AG04449 (cell line): ENCODE measurements at places on chromosomes 6 and 20.

DNA sequence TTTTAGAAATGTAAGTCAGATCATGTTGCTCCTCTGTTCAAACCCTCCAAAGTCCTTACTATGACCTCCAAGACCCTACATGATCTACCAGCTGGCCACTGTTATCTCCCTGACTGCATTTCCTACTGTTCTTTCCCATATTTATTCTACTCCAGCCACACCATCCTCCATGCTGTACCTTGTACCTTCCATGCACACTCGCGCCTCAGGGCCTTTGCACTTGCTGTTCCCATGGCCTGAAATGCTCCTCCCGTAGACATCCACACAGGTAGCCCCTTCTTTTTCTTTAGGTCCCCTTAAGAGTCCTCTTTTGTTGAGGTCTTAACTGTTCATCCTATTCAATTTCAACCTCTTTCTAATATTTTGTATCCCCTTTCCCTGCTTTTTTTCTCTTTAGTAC, 47.0 kb downstream of the HEBP2 start:
- DNase-seq = no peak

DNA sequence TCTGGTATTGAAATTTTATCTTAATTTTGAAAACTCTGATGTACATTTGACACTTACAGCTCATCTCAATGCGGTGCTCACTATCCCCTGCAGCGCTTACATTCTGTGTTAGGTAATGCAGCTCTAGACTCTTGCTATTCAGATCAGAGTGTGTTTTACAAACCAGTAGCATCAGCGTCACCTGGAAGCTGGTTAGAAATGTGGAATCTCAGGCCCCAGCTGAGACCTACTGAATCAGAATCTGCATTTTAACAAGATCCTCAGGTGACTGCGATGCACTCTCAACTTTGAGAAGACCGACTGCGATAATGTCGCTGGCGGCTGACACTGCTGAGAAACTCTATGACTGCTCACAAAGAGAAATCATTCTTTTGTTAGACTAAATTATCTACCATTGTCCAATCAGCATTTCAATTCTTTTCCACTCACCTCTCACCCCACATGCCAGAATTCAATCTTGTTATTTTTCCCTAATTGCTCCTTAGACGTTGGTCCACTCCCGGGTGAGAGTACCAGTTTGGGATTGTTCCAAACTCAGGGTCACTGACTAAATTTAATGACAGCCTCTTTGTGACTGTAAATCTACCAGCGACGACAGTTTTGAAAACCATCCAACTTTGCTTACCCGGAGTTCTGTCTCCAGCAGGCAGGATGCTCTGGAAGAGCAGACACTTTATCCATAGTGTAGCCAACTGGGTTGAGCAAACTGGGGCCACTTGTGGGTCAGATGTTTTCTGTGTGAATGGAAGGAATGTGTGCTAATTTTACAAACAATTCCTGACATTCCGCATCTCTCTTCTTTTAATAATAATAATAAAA, 140.1 kb upstream of the BTBD3 start:
- DNase-seq = peak; percentile 33

- DNase-seq = no peak
Observed at GRCh38 chr20:58579819-58580473, 64.7 kb upstream of the APCDD1L start.

DNA sequence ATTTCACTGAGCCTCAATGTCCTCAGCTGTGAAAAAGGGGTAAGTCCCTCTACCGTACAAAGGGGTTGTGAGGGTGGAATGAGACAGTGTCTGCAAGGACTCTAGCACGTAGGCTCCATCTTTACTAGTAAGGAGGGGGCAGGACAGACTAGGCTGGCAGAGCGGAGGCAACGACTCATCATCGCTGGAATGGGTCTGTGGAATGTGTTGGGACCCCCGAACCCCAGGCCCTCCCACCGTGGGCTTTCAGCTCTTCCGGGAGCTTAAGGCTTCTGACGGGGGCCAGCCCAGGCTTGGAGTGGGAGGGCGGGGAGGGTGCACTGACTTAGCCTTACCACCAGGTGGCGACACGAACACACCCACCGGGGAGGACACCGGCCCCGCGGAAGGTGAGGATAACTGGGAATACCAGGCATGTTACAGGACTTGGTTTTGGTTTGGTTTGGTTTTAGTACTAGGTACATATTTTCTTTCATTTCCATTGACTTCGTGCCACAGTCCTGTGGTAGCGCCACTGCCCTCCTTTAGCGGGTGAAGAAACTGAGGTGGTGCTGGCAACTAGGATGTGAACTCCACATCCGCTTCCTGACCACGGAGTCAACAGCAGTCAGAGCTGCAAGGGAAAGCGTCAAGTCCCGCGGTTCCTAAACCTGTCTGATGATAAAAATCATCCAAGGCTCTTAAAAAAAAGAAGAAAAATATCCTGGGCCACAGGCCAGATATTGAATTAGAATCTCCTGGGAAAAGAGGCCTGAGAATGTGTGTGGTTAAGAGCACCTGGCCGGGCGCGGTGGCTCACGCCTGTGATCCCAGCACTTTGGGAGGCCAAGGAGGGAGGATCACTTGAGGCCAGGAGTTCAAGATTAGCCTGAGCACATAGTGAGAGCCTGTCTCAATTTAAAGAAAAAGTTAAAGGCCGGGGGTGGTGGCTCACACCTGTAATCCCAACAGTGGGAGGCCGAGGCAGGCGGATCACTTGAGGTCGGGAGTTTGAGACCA, 10.3 kb upstream of the TULP1 start:
- no peak for DNase-seq

GRCh38 chr20:2285193-2285592, 10.6 kb upstream of the TGM3 start:
- no peak for DNase-seq

DNA sequence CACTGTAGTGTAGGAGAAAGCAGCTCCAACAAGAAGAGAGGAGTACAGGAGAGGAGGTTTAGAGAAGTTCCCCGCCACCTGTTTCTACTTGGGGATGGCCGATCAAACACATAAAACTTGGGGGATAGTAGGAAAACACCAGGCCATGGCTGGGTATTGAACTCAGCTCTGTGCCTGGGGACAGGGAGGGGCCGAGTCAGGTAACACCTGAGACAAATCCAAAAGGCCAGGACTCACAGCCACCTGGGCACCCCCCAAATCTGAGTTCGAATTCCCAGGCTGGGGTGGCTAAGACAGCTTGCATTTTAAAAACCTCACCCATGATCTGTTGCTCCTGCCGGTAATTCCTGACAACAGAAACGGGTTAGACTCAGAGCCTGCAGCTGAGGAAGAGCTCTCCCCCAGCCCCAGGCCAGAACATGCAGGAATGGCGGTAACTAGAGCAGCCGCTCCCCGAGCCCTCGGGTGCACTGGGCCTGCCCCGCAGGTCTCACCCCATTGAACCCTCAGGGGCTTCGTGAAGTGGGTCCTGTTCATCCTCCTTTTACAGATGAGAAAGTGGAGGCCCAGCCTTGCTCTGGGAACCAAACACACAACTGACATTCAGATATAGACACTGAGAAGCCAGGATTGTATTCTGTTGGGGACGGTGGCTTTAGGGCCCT, 61.0 kb downstream of the TCP11 start:
- no peak for DNase-seq

DNA sequence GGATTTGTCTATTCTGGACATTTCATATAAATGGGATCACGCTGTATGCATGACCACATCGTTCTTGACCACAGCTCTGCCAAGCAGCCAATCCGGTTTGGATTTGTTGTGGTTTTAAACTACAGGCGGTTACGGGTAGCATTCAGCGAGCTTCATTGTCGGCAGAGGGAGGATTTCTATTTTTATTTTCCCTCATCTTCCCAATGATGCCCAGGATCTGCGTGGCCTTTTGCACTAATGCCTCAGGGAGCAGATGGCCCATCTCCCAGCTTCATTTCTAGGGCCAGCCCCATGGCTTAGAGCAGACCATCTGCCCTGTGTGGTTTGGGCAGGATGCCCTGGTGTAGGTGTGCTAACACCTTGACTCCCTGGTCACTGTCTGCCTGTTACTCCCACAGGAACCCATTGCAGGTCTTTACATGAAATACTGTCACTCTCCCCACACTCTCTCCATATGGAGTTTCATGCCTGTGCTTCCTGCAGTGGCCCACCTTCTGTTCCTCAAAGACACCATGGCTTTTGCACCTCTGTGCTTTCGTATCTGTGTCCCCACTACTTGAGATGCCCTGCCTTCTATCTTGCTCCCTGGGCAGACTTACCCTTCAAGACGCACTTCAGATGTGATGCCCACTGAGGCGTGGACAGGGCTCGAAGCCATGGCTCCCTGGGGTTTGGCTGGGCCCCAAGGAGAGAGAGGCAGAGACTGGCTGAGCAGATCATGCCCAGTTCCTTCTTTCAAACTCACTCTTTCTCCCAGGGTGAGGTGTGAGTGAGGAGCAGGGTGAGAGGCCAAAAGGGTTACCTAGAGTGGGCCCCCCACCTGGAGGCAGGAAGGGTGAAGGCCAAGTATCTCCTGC, 26.0 kb downstream of the SDCBP2 start:
- no peak for DNase-seq

- DNase-seq = no peak
Observed at GRCh38 chr6:136225496-136225895, 24.6 kb downstream of the MTFR2 start.

DNA sequence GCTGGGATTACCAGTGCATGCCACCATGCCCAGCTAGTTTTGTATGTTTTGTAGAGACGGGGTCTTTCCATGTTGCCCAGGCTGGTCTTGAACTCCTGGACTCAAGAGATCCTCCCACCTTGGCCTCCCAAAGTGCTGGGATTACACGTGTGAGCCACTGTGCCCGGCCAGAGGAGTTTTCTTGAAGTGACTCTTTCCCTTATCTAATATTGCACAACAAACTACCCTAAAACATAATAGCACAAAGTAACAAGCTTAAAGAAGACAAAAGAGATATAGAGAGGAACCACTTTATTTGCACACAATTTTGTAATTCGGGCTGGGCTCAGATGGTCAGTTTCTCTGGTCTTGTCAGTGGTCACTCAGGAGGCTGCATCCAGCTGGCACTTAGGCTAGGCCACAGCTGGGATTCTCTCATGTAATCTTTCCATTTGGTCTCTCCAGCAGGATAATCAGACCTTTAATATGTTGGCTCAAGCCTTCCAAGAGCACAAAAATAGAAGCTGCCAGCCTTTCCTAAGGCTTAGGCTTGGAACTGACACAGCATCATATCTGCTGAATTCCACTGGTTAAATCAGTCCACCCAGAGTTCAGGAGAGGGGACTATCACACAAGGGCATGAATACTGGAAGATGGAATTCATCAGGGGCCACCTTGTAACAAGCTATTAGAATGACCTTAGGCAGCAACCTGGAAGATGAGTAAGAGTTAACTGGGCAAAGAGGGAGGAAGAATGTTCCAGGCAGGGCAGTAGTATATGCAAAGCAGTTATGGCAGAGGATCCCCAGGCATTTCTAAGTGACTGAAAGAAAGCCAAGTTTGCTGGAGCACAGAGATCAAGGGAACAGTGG, 56.7 kb upstream of the PNRC1 start:
- no peak for DNase-seq

GRCh38 chr6:7473805-7474719, 67.4 kb upstream of the DSP start:
- no peak for DNase-seq

DNA sequence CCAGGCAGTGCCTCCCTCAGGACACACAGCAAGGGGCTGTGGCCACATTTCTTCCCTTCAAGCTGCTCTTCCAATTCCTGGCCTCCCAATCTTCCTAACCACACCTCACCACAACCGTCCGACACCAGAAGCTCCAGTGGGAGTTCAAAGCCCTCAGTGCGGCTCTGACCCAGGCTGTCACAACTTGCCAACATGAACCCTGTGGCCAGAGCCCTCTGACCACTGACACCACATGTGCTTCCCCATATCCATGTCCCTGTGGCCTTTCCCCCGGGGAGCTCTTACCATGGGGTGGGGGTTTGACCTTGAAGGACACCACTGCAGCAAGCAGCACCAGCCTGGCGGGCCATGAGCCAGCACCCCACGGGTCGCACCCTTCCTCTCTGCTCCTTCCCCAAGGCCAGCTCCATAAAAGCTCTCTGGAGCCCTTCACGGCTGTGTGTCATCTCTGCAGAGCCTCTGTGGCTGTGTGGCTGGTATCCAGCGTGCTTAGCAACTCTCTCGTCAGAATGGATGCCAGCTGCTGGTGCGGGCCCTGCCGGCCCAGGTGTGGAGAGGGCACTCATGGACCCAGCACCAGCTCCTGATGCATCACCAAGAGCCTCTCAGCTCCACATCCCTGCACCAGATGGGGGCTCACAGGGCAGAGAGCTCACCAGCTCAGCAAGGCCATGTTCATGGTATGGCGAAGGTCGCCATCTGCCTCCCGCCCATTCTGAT, 106.1 kb downstream of the PSMB1 start:
- no peak for DNase-seq

- DNase-seq = no peak
Observed at GRCh38 chr6:30234356-30234755, 21.1 kb upstream of the TRIM26 start.

DNA sequence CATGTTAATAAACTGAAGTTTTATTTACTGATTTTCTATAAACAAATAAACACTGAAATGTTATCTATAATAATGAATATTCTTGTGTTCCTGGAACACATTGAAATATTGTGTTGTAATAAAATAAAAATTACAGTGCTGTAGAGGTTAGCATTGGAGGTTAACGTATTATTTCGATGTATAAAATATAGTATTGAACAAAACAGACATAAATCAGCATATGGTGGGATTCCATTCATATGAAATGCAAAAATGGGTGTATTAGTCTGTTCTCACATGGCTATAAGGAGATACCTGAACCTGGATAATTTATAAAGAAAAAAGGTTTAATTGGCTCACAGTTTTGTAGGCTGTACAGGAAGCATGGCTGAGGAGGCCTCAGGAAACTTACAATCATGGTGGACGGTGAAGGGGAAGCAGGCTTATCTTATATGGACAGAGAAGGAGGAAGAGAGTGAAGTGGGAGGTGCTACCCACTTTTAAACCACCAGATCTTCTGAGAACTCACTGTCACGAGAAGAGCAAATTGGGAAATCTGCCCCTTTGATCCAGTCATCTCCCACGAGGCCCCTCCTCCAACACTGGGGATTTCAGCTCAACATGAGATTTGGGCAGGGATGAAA, 24.6 kb upstream of the BMP6 start:
- no peak for DNase-seq

- no peak for DNase-seq
Observed at GRCh38 chr20:62272200-62272599, 30.6 kb upstream of the ADRM1 start.

DNA sequence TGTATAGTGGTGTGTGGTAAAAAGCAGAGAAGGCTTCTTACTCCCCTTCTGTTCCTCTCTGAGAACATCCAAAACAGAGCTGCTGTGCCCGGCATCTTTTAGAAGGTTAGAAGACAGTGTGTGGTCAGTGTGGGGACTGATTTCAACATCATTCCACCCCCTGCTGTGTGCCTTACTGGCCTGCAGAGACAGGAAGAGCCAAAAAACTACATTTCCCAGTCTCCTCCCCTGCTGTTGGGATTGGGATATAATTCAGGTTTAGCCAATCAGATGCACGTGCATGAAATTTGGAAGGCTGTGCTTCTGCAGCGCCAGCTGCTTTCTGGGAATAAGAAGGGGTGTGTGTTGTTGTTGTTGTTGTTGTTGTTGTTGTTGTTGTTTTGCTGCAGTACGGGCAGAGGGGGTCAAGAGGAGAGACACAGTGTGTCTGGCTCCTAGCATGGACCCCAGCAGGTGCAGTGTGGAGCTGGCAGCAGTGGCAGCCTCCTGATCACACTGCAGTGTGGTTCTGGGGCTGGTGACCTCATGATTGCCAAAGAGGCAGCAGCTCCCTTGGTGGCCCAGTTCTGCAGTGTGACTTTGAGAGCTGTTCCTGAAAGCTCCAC, 74.7 kb downstream of the MRPL14 start:
- DNase-seq = no peak

GRCh38 chr20:20274821-20275220, 93.1 kb upstream of the INSM1 start:
- no peak for DNase-seq
